Kidney (tissue), 22 donors: ENCODE measurements at places on chromosomes 6 and 20. TPM values are rescaled to one million over a fixed set of nuclear protein-coding genes. Genes with fewer than 3 reads are reported as not detected.
A peak's percentile ranks its signal among the peaks of the same experiment; 100 is the strongest.

GRCh38 chr6:135062735-135063134 is 8.1 kb upstream of the HBS1L start:
- no peak for DNase-seq
- no peak overlapping the region for H3K4me3 ChIP-seq
- H3K4me1 ChIP-seq, result no peaks in the 10 kb centered on the region
- no peak overlapping the region for H3K27ac ChIP-seq
- H3K27me3 ChIP-seq, result no peaks in the 10 kb centered on the region

GRCh38 chr20:7231303-7231702 is 463.8 kb downstream of the BMP2 start:
- H3K4me1 ChIP-seq, result no peaks in the 10 kb centered on the region
- H3K27me3 ChIP-seq, result no peaks in the 10 kb centered on the region
- H3K27ac ChIP-seq, result no peak overlapping the region
- DNase-seq, result no peak

- no peak for DNase-seq
- no peaks in the 10 kb centered on the region for H3K4me1 ChIP-seq
- no peaks in the 10 kb centered on the region for H3K36me3 ChIP-seq
- no peak overlapping the region for H3K27ac ChIP-seq
- H3K27me3 ChIP-seq, result no peaks in the 10 kb centered on the region
These were observed 10.4 kb upstream of the SNRPB2 start for GRCh38 chr20:16719421-16719820.

Gene SLC22A7
- total RNA-seq, result 2.0 TPM

Gene C6orf15
- not detected for total RNA-seq

- DNase-seq, result no peak
- H3K4me3 ChIP-seq, result no peak overlapping the region
- H3K36me3 ChIP-seq, result no peaks in the 10 kb centered on the region
- no peaks in the 10 kb centered on the region for H3K27me3 ChIP-seq
These were observed 4.1 kb upstream of the RAB23 start for GRCh38 chr6:57226221-57226620.

Gene SEMG1
- not detected for total RNA-seq

GRCh38 chr6:99613705-99614429 is 7.2 kb downstream of the PRDM13 start:
- H3K36me3 ChIP-seq, result no peaks in the 10 kb centered on the region
- no peak for DNase-seq
- no peaks in the 10 kb centered on the region for H3K4me1 ChIP-seq
- peak overlapping the region; percentile 20 for H3K4me3 ChIP-seq
- no peak overlapping the region for H3K27ac ChIP-seq

- H3K27me3 ChIP-seq, result no peaks in the 10 kb centered on the region
- H3K4me1 ChIP-seq, result no peaks in the 10 kb centered on the region
- DNase-seq, result peak; percentile 70
- no peak overlapping the region for H3K4me3 ChIP-seq
- H3K36me3 ChIP-seq, result no peaks in the 10 kb centered on the region
These were observed 41.7 kb downstream of the MOCS1 start for GRCh38 chr6:39892490-39893129.

GRCh38 chr6:148790404-148790803 is 43.6 kb downstream of the UST start:
- H3K4me1 ChIP-seq, result no peaks in the 10 kb centered on the region
- no peak overlapping the region for H3K27ac ChIP-seq
- H3K4me3 ChIP-seq, result no peak overlapping the region
- no peak for DNase-seq
- no peaks in the 10 kb centered on the region for H3K36me3 ChIP-seq

DNA sequence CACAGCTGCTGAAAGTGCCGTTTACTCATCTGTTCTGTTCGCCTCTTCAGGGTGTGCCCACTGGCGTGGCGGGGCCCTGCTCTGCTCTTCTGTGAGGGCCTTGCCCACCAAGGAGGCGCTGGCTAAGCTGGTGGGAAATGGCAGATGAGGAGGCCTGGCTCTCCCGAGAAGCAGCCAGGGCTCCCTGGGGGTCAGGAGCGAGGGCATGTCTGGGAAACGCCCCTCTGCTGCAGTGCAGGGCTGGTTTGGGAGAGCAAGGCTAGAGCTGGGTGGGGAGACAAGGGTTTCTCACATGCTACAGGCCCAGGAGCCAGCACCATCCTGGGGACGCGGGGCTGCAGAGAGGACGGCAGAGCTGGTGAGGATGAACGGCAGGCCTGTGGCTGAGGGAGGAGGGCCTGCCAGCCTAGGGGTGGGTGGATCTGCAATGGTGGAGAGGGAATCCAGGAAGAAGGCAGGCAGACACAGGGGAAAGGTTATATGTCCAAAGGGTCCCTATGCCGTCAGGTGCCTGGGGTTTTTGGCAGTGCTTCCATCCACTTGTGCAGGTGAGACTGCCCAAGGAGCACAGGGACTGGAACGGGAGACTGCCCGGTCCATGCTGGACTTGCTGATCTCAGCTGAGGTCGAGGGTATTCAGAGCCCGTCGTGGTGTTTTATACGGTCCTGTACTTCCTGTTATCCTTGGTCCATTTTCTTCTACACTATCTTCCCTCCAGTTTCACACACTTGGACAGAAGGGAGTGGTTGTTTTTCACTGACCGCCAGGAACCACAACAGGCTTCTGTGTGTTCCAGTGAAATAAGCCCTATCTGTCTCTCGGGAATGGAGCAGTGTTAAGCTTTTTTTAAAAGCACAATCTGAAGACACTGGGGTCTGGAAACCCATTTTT is 119.2 kb downstream of the SYCP2 start:
- H3K27ac ChIP-seq, result no peak overlapping the region
- no peak for DNase-seq
- no peaks in the 10 kb centered on the region for H3K36me3 ChIP-seq
- no peaks in the 10 kb centered on the region for H3K4me1 ChIP-seq

Gene CASS4
- 3.0 TPM for total RNA-seq

DNA sequence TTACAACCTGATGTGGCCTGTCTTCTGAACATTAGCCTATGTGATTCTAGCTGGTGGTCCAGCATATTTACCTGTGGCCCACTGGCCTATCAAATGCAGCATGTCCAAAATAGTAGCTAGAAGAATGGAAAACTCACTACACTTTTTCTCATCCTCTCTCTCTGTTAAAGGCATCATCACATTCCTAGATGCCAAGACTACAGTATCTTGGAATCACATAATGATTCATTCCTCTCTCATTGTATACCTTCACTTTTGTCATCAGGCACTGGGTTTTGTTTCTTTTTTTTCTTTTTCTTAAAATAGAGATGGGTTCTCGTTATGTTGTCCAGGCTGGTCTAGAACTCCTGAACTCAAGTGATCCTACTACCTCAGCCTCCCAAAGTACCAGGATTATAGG is 45.0 kb downstream of the FAM83B start:
- H3K36me3 ChIP-seq, result no peaks in the 10 kb centered on the region
- H3K4me3 ChIP-seq, result no peak overlapping the region
- no peaks in the 10 kb centered on the region for H3K4me1 ChIP-seq

DNA sequence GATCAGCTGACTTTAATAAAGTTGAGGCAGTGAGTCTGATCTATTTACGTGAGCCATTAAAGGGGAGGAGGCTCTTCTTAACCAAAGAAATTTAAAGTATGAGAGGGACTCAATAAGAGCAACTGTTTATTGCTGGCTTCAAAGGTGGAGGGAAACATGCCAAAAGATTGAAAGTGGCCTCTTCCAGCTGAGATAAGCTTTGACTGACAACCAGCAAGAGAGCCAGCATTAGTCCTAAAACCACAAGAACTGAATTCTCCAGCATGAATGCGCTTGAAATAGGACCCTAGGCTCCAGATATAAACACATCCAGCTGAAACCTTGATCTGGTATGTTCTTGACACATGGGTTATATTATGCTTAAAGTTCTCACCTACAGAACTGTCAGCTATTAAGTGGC is 123.1 kb upstream of the GJE1 start:
- DNase-seq, result no peak
- no peaks in the 10 kb centered on the region for H3K27me3 ChIP-seq
- no peak overlapping the region for H3K4me3 ChIP-seq
- no peaks in the 10 kb centered on the region for H3K36me3 ChIP-seq

GRCh38 chr6:121826156-121826810 is 390.8 kb downstream of the GJA1 start:
- no peaks in the 10 kb centered on the region for H3K27me3 ChIP-seq
- no peaks in the 10 kb centered on the region for H3K4me1 ChIP-seq
- H3K4me3 ChIP-seq, result no peak overlapping the region
- H3K36me3 ChIP-seq, result no peaks in the 10 kb centered on the region
- DNase-seq, result no peak

Gene ANKRD66
- total RNA-seq, result not detected

- H3K36me3 ChIP-seq, result no peaks in the 10 kb centered on the region
- H3K27me3 ChIP-seq, result no peaks in the 10 kb centered on the region
- H3K4me3 ChIP-seq, result no peak overlapping the region
- no peak overlapping the region for H3K27ac ChIP-seq
- no peaks in the 10 kb centered on the region for H3K4me1 ChIP-seq
These were observed 428.6 kb upstream of the GJE1 start for GRCh38 chr6:141704151-141704550.

DNA sequence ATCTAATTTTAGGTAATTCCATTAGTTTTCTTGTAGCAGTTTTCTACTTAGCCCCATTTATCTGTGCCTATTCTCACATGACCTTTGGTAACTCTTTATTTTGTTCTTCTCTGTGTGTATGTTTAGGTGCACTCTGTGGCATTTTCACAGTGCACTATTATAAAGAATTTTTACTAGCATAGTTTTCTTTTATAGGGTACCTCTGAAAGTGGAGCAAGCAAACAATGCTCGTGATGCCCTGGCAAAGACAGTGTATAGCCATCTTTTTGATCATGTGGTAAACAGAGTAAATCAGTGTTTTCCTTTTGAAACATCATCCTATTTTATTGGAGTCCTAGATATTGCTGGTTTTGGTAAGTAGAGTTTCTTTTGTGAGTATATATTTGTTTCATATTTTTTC is 107.9 kb downstream of the MYO6 start:
- no peaks in the 10 kb centered on the region for H3K4me1 ChIP-seq
- H3K36me3 ChIP-seq, result peaks cover 2% of the 10 kb centered on the region

DNA sequence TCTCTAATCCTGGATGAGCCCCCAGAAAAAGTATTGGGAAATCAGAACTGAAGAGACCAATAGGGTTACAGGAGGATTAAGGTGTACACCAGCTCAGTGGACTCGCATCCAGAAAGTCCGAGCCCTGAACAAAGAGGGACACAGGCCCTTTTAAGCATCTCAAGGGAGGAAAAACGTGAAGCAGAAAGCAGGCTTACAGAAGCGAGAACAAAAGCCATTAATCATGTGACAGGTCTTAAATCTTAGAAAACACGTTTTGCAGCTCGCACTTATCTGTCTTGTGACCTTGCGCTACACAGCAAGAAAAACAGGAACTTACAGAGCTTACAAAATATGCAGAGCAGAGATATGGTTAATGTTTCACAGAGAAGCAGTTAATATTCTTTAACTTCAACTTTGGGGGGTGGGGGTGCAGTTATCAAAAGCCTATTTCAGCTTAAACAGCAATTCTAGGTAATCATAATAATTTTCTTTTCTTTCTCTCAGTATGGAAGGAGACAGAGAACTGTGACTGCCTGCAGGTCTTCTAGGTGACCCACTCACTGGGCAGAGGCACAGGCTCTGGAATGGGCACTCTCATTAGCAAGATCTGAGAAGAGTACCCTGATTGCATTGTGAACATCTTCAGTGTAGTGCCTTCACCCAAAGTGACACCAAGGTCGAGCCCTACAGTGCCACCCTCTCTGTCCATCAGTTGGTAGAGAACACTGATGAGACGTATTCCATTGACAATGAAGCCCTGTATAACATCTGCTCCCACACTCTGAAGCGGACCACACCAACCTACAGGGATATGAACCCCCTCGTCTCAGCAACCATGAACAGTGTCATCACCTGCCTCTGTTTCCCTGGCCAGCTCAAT is 65.0 kb upstream of the MOCS1 start:
- no peak overlapping the region for H3K4me3 ChIP-seq
- H3K27me3 ChIP-seq, result no peaks in the 10 kb centered on the region
- H3K4me1 ChIP-seq, result no peaks in the 10 kb centered on the region
- H3K36me3 ChIP-seq, result no peaks in the 10 kb centered on the region
- no peak overlapping the region for H3K27ac ChIP-seq

- H3K27me3 ChIP-seq, result no peaks in the 10 kb centered on the region
- H3K27ac ChIP-seq, result peak overlapping the region; percentile 87
- H3K36me3 ChIP-seq, result no peaks in the 10 kb centered on the region
- peaks cover 4% of the 10 kb centered on the region for H3K4me1 ChIP-seq
These were observed 909 bp downstream of the DNAAF9 start for GRCh38 chr20:3406481-3407039.

DNA sequence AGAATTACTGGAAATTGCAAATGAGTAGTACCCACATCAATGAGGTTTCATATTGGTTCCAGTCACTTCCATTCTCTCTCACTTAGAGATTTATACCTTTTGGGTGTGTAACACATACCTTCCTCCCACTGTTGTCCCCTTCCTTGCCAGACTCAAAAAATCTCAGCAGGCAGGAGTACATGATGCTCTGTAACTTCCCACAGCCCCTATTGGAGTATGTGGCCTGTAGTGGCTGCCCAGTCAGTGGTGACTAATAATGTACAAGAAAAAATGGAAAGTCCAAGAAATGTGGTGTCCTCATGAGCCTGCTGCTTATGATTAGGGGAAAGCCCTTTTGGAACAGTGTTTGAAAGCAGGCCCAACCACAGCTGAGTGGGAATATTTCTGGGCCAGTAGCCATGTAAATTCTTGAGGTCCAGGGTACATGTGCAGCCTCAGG is 312.0 kb downstream of the ZFAND3 start:
- no peaks in the 10 kb centered on the region for H3K36me3 ChIP-seq
- peaks cover 6% of the 10 kb centered on the region for H3K4me1 ChIP-seq
- H3K4me3 ChIP-seq, result no peak overlapping the region
- DNase-seq, result no peak
- H3K27ac ChIP-seq, result no peak overlapping the region
- H3K27me3 ChIP-seq, result no peaks in the 10 kb centered on the region

DNA sequence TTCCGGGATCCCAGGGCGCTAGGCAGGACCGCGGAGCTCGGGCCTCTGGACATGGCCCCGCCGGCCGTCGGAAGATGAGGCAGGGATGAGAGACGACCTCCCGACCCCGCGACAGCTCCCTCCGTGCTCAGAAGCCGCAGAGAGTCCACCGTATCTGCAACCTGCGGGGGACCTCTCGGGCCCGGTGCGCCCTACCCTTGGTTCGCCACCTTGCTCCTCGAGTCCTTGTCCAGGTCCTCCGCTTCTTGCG is 301 bp downstream of the PPP1R3D start:
- H3K4me3 ChIP-seq, result peak overlapping the region; percentile 98
- H3K27me3 ChIP-seq, result no peaks in the 10 kb centered on the region
- H3K4me1 ChIP-seq, result peaks cover 4% of the 10 kb centered on the region
- DNase-seq, result peak; percentile 90
- peak overlapping the region; percentile 98 for H3K27ac ChIP-seq

DNA sequence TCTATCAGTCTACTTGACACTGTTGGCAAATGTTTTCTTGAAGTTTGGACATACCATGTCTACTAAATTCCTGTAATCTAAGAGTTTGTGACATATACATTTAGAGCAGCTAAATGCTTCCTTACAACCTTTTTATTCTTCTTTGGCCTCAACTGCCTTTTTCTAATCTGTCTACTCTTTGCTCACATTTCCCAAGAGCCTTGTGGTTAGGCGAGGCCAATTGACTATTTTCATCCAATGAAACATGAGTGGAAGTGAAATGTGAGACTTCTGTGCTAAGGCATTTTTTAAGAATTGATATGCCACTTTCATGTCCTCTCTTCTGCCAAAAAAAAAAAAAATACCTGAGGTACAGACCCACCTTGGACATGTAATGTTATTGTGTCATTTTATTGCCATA is 158.2 kb upstream of the MCHR2 start:
- H3K27me3 ChIP-seq, result no peaks in the 10 kb centered on the region
- no peak overlapping the region for H3K27ac ChIP-seq
- DNase-seq, result no peak

Gene SGK2
- total RNA-seq, result 42.9 TPM

- H3K4me1 ChIP-seq, result peaks cover 2% of the 10 kb centered on the region
- H3K36me3 ChIP-seq, result no peaks in the 10 kb centered on the region
- no peaks in the 10 kb centered on the region for H3K27me3 ChIP-seq
- no peak for DNase-seq
- H3K4me3 ChIP-seq, result no peak overlapping the region
- no peak overlapping the region for H3K27ac ChIP-seq
These were observed 53.4 kb upstream of the RALGAPA2 start for GRCh38 chr20:20765696-20766365.
